ENCODE measurements at places on chromosomes 6 and 20.

GRCh38 chr6:141403827-141404226, 728.9 kb upstream of the GJE1 start:
- DNase-seq: peak; percentile 24

GRCh38 chr20:37422791-37423286, 76.9 kb downstream of the SRC start:
- DNase-seq: no peak

- DNase-seq: no peak
Measured at GRCh38 chr20:1513801-1514200, 22.6 kb upstream of the SIRPB2 start.

DNA sequence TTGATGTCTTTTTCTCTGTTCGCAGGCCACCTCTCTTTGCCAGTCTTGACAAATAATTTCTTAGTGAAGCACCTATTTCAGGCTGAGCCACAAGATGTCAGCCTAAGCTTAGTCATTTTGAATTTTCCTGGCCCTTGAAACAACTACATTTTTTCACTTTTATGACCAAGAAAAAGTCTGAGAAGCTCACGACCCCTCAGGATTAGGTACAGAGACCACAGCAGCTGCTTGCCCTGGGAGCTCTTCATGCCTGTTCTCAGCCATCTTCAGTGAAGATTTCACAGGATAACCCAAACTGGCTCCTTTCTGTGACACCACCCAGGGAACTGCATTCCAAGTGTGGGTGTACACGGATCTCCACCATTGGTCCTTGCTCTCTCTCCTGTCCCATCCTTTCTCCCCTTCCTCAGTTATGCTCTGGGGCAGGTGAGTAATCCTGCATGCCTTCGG, 38.4 kb upstream of the SPTLC3 start:
- DNase-seq: peak; percentile 54

DNA sequence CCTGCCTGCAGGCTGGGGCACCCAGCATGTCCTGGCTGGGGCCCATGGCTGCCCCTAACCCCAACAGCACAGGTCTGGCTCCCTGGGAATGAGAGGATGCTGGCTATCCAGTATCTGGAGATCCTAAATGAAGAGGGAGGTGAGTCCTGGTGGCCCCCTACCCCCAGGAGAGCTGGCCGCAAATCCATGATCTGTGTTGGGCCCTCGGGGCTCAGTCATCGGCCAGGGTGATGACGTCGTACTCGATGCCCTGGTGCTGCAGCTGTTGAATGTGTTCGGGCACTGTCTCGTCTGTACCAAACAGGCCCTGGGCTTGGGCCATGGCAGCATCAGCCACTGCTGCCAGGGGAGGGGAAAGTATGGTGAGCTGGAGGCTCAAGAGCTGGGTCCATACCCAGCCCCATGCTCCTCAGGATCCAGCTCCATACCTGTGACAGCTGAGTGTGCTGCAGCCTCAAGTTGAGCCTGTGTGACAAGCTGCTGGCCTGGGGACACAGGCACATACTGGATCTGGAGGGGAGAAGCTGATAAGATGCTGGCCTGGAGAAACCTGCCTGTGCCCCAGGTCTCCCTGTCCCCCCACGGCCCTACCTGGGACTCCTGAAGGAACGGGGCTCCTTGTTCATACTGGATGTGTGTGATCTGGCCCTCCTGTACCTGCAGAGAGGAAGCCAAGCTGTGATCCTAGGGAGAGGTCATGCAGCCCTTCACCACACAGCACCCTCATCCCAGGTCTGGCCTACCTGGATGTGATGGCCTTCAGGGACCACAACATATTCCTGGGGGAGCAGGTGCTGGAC, 14.5 kb downstream of the PCIF1 start:
- no peak for DNase-seq

DNA sequence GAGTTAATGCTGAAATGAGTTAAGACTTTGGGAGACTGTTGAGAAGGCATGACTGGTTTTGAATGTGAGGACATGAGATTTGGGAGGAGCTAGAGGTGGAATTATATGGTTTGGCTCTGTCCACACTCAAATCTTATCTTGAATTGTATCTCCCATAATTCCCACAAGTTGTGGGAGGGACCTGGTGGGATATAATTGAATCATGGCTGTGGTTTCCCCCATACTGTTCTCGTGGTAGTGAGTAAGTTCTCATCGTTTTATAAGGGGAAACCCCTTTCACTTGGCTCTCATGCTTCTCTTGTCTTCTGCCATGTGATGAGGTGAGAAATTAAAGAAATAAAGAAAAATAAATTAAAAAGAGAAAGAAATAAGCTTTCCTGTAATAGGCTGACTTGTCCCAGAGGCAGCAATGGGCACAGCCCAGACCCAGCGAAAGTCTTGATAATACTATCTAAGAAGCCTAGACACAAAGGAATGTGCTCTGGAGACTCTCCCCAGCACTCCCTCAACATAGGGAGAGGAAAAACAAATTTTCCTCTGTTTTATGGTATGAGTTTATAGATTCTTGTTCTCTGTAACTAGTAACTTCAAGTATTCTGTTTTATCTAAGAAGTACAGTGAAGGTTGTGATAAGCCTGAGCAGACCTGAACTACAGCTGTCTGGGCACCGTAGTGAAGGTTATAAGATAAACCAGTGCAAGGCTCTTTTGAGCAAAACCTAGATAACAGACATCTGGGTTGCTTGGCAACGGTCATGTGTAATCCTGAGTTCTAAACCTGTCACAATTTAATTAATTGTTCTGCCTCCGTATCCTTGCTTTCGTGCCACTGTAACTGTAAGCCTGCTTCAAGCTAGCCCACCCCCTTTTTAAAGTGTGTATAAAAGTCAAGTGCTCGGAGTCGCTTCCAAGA, 88.9 kb upstream of the ECI2 start:
- no peak for DNase-seq

GRCh38 chr6:108254433-108255410, 6.1 kb downstream of the SNX3 start:
- no peak for DNase-seq

DNA sequence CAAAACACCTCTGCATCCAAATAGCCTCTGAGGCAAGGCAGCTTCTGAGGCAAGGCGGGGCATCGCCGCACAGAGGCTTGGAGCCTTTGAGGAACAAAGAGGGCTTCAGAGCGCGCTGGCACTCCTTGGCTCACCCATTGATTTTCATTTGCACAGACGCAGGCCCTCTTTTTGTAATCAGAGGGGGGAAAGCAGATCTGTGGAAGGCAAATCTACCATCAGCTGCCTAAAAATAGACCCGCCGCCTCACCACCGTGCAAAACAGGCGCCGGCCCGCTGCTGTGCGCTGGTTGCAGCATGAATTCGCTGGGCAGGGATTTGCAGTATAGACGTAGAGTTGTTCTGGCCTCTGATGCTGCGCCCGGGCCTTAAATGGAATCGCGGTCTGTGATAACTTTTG, 69.9 kb upstream of the STMND1 start:
- DNase-seq: no peak

DNA sequence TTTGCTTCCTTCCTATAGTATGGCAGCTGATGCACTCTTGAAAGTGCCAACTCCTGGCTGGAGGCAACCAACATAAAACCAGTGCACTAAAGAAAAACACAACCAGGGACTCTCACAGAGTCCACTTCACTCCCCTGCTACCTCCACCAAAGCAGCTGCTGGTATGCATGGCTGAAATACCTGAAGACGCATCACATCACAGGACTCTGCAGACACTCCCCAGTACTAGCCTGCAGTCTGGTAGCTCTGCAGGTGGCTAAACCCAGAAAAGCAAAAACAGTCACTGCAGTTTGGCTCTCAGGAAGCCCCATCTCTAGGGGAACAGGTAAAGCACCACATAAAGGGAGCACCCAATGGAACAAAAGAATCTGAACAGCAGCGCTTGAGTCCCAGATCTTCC, 473.0 kb upstream of the SPTLC3 start:
- DNase-seq: no peak

- DNase-seq: no peak
Measured at GRCh38 chr20:59790346-59790745, 143.1 kb downstream of the SYCP2 start.

DNA sequence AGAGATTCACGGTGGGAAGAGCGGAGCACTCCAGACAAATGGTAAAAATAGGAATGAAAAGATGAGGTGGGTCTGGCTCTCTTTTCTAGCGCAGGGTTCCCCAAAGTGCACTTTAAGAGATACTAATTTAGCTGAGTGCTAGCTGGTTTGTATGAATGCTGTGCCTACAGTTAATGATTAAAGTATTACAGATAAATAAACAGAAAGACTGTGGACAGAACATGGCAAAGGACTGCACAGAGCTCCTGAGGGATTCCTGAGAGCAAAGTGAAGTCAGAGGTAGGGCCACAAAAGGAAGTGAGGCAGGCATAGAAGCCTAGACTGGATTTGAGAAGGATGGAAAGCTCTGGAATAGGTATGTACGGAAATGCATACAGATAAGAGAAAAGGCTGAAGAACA, 114.5 kb downstream of the INSM1 start:
- no peak for DNase-seq

- DNase-seq: peak; percentile 47
Measured at GRCh38 chr6:44542401-44543116, 155.1 kb downstream of the CDC5L start.

GRCh38 chr20:57078116-57078515, 188.3 kb downstream of the BMP7 start:
- no peak for DNase-seq

GRCh38 chr6:155093430-155093829, 98.3 kb downstream of the TIAM2 start:
- DNase-seq: no peak

DNA sequence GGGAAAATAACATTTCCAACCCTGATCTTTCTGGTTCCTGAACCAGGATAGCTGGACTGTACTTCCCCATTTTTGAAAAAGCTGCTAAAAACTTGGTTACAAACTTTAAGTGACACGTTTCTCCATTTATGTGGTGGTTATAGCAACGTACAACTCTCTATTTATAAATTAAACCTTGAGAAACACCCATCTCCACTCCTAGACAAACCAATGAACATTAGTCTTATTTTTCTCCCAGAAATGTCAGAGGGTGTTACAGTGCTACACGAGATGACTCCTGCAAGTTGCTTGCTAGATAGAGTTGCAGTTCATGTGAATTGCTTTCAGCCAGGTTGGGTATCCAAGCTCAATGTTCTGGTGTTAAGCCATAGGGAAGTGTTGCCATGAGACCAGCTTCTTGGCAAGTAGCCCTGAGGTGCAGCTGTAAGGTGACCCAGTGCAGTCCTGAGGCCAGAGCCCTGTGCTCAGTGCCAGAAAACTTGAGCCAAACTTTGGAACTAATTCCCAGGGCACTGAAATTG, 51.3 kb upstream of the REV3L start:
- DNase-seq: no peak

DNA sequence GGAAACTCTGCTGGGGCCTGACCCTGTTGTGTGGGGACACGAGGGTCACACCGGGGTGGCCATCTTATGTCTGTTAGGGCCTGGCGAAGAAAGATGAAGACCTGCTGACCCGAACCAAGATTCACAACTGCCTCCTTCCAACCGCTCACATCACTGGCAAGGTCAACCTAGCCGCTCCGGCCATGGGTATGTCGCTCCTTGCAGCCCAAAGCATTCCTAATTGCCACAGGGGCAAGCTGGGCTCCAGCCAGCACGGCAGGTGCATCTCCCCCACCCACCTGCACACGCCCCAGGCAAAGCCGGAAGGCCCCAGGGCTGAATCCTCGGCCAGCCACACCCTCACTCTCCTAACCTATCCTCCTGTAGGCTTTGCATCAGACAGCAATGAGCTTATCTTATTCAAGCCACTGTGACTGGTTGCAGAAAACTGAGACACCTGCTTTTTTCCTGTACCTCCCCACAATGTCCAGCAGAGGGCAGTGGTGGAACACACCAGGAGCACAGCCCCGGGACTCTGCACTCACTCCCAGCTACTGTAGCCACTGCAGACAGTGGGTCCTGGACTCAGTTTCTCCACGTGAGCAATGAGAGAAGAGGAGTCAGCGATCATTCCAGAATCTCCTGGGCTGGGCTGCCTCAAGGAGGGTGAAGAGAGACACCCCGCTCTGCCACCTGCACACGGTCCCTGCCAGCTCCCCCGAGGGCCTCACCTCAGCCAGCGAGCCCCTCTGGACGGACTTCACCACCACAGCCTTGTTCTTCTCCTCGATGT, 170.2 kb downstream of the PREX1 start:
- peak; percentile 93 for DNase-seq

DNA sequence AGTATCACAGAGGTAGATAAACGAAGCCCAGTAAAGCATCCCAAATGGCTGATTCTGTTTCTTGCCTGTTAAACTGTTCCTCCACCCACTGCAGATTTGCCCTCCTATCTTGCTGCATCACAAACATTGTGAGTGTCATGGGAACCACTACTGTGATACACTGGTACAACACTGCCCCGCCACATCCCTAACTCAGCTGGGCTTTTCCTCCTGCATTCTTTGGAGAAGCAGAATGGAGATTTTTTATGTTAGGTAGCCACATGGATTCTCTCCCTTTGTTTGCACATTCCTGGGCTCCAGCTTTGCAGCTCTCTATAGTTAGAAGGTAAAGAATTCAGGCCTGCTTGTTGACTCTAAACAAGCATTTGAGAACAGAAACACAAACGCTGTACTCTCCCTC, 234.1 kb downstream of the TMEM242 start:
- peak; percentile 74 for DNase-seq

GRCh38 chr6:62367601-62368000, 81.6 kb upstream of the KHDRBS2 start:
- no peak for DNase-seq

GRCh38 chr20:5652626-5653553, 97.3 kb upstream of the SHLD1 start:
- DNase-seq: no peak

- no peak for DNase-seq
Measured at GRCh38 chr6:193773-194310, 98.4 kb upstream of the DUSP22 start.

DNA sequence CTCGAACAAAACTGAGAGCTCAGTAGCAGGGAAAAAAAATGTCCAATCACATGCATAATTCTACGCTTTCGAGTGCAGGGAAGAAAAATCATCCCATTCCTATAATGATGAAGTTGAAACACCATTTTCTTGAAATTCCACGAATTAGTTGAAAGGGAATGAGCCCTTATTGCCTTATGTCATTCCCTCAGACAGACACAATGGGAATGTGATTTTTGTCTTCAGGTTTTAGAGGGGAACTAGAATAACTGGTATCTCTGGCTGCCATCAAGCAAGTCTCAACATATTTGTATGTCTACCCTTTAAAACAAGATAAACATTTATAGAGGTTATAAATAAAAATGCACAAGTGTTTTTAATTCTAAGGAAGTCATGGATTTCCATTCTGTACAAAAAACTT, 87.9 kb downstream of the KIF13A start:
- DNase-seq: no peak

GRCh38 chr6:156925718-156926607, 148.8 kb downstream of the ARID1B start:
- DNase-seq: no peak

- no peak for DNase-seq
Measured at GRCh38 chr6:35775031-35775430, 1.4 kb upstream of the CLPSL2 start.

Measured in AG08395 (cell line).